Choroid plexus epithelial cell (primary cell): ENCODE measurements at places on chromosomes 3 and 15.

DNA sequence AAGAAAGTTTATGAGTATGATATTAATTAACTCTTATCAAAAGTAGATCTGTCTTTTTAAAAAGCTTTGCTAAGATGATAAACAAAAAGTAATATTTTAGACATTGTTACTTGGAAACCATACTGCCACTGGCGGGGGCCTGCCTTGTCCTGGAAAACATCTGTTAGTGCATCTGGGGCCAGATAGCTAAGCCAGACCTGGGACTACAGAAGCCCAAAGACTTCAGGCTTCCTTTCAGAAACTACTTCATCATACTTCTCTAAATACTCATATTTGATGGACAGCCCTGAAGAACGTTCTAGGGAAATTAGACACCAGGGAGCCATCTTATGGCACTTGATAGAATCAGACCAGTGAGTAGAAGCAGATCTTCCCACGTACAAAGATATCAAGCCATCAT, 795.4 kb upstream of the SEMA6D start:
- no peak for DNase-seq

- peak; percentile 33 for DNase-seq
These were observed 10.6 kb downstream of the UBR1 start for GRCh38 chr15:43095243-43095642.

DNA sequence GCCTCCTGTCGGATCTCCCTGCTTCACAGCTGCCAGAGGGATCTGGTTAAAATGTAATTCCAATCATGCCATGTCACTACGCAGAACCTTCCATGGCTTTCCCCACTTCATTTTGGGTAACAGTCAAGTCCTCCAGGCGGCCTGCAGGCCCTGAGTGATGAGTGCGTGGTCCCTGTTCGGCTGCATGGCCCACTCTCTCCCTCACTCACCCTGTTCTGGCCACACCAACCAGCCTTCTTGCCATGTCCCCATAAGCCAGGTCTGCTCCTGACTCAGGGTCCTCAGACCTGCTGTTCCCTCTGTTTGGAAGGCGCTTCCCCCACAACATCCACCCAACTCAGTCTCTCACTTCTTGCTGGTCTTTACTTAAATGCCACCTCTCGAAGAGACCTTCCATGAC, 41.6 kb upstream of the LINGO1 start:
- no peak for DNase-seq

GRCh38 chr3:27467545-27467944, 16.6 kb downstream of the SLC4A7 start:
- DNase-seq, result peak; percentile 81

GRCh38 chr15:32718821-32719716, 1.3 kb downstream of the GREM1 start:
- DNase-seq, result peak; percentile 38

- peak; percentile 89 for DNase-seq
These were observed 49.6 kb downstream of the SUMF1 start for GRCh38 chr3:4417449-4417848.

DNA sequence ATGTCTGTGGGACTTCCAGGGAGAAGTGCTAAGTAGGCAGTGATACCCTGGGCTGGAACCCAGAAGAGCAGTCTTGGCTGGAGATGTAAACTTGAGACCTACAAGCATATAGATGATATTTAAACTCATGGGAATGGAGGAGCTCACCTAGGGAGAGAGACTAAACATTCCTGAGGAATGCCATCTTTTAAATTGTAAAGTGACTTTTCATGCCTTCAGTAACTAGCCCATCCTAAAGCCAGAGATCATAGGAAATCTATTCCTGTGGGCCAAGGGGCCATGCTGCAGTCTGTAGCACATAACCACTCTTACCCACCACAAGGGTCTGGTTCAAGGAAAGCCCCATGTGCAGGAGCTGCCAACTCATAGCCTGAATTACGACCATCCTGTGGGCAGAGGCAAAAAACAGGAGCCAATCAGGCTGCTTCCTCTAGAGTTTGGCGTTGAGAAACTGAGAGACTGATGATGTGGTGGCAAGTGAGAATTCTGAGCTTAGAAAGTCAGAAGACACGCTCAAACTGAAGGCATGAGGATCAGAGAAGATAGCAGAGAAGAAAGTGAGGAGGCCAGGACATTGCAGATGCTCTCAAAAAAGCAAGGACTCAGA, 37.5 kb downstream of the CTDSPL start:
- DNase-seq, result no peak

- DNase-seq, result peak; percentile 77
These were observed 660 bp downstream of the NECTIN3 start for GRCh38 chr3:111072031-111072921.

DNA sequence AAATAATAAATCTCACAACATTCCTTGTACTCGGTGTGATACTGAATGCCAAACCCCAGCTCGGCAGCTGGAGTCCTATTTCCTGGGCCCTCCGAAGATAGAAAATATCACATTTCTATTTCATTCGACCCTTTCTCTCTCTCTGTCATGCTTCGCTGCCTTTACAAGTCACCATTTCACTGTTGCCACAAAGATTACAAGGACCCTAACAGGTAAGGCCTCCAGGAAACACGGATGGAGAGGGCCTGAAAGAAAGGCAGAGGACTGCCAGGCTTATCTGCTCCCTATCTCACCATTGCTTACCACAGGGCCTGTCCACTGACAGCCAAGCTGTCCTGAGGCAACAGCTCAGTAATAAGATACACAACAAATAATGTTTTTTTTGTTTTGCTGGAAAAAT, 376.5 kb downstream of the MECOM start:
- no peak for DNase-seq

DNA sequence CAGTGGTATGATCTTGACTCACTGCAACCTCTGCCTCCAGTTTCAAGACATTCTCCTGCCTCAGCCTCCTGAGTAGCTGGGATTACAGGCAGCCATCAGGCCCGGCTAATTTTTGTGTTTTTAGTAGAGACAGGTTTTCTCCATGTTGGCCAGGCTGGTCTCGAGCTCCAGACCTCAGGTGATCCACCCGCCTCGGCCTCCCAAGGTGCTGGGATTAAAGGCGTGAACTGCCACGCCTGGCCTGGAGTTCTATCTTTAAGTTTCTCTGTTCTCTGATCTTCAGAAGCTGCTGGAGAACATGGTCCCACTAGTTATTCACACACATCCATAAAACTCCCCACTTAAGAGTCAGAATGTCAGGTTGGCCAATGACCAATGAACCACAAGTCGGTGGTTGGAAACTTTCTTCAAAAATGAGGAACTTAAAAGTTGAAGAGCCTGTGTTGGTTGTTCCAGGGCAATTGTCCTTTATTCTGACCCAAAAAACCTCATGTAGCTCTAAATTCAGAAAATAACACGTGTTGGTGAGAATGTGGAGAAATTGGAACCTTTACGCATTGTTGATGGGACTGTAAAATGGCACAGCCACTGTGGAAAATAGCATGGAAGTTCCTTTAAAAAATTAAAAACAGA, 55.9 kb upstream of the PIK3CB start:
- no peak for DNase-seq

GRCh38 chr15:70348581-70349344, 251.0 kb upstream of the TLE3 start:
- DNase-seq, result no peak
